Amniotic stem cell (primary cell): ENCODE measurements at places on chromosomes 13 and 19.

- no peak for DNase-seq
Measured at GRCh38 chr13:100069278-100069677, 19.6 kb upstream of the PCCA start.

GRCh38 chr13:29511106-29511796 is 84.2 kb downstream of the SLC7A1 start:
- no peak for DNase-seq

GRCh38 chr13:59299584-59299983 is 864.1 kb downstream of the DIAPH3 start:
- no peak for DNase-seq

- no peak for DNase-seq
Measured at GRCh38 chr19:1467490-1468273, 11.3 kb downstream of the C19orf25 start.

- no peak for DNase-seq
Measured at GRCh38 chr19:38792250-38793111, 3.5 kb downstream of the LGALS7B start.

DNA sequence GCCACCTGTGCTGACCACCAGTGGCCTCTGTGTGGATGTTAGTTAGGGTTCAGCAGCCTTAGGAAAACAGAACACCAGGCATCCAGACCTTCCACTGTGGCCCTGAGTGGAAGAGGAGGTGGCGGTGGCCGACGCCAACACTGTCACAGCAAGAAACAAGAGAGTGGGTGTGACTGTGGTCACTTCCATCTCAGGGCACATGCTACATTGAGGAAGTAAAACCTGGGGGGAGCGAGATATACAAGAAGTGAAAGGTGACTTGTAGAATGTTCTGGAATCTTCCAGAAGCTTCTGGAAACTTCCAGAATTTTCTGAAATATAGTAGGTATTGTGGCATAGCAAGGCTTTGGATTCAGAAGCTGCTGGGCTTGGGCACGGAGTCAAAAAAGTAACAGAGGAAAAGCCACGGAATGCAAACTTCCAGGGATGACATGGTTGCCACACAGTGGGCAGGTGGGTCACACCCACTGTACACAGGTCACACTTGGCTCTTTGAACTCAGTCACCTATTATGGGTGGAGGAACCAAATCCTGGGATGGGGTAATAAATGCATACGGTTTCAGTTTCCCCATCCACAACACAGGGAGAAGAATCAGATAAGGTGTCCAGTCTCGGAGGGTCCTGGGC is 24.3 kb downstream of the GNG7 start:
- DNase-seq, result no peak

- no peak for DNase-seq
Measured at GRCh38 chr13:101090287-101090686, 326.0 kb downstream of the NALCN start.

- no peak for DNase-seq
Measured at GRCh38 chr19:51600940-51601580, 29.1 kb downstream of the SIGLEC5 start.

GRCh38 chr19:2084993-2085720 is 11.0 kb downstream of the MOB3A start:
- DNase-seq, result no peak

GRCh38 chr13:30551189-30551588 is 66.5 kb upstream of the USPL1 start:
- peak; percentile 3 for DNase-seq

GRCh38 chr13:49419276-49419675 is 24.6 kb downstream of the CAB39L start:
- no peak for DNase-seq

DNA sequence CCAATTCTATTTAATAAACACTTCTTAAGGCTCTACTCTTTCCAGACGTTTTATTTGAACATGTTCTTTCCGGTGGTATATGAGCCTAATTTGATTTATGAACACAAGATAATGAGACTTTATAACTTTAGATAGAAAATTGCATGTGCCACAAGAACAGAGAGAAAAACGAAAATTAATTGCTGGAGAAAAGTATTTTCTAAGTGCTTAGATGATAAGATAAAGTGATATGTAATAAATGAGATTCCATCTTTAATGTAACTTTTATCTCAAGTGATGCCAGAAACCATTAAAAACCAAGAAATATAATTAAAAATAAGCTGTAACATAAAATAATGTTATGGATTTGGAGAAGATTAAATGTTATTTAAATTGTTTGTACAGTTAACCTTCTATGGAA is 33.2 kb upstream of the KL start:
- no peak for DNase-seq

GRCh38 chr19:51904331-51905165 is at the start of gene ZNF649:
TSS of gene ZNF649 (minus strand) at chr19:51905017. CDS start at chr19:51900107, 4,910 bp downstream.
- DNase-seq, result peak; percentile 56

- DNase-seq, result no peak
Measured at GRCh38 chr13:37113534-37113933, 8.1 kb upstream of the CSNK1A1L start.

GRCh38 chr19:45790942-45791341 is 1.7 kb downstream of the DMWD start:
- DNase-seq, result no peak

GRCh38 chr19:45774765-45775164 is 5.7 kb upstream of the SIX5 start:
- DNase-seq, result no peak

GRCh38 chr19:44653343-44653742 is 9.6 kb downstream of the PVR start:
- no peak for DNase-seq

DNA sequence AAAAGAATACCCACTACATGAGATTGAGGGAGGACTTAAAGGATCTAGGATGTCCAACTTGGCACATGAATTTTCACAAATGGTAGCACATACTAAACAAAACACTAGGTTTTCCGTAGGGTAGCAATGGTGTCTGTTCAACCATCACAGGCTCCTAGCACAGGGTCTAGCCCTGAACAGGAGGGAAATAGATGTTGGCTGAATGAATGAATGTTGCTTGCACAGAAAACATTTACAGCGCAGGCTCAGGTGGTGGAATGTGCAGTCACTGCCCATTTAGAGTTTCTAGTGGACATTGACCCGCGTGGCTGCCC is 1.9 kb upstream of the MYCBP2 start:
- DNase-seq, result no peak

DNA sequence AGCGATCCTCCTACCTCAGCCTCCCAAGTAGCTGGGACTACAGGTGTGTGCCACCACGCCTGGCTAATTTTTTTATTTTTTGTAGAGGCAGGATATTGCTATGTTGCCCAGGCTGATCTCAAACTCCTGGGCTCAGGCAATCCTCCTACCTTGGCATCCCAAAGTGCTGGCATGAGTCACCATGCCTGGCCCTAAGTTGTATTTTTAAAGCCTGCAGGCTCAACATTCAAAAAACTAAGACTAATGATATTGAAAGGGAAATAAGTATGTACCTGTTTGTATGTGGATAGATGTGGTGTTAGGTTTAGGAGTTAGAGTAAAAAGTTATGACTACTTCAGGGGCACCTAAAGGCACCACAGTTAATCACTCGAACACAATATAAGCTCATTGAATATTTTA is 5.4 kb upstream of the IPO5 start:
- DNase-seq, result no peak

DNA sequence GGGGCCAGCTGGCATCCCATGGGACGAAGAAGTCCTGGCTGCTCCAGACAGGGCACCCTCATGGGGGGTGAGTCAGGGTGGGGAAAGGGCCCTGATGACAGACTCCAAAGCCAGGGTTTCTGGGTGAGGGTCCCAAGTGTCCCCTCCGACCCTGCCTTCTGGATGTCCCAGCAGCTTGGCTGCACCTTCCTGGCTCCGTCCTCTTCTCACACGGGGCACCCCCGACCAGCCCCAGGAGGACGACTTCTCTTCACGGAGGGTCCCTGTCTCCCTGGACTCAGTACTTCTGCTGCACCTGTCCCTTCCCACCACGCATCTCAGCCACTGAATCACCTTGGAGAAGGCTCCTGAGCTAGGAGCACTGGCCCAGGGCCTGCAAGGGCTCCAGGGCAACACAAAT is 19.9 kb downstream of the MIER2 start:
- no peak for DNase-seq

- no peak for DNase-seq
Measured at GRCh38 chr19:50896591-50897190, 14.5 kb downstream of the KLK4 start.

GRCh38 chr19:49497047-49497788 is 984 bp downstream of the RPS11 start:
- no peak for DNase-seq

GRCh38 chr13:42735010-42735409 is 46.4 kb upstream of the FAM216B start:
- no peak for DNase-seq

DNA sequence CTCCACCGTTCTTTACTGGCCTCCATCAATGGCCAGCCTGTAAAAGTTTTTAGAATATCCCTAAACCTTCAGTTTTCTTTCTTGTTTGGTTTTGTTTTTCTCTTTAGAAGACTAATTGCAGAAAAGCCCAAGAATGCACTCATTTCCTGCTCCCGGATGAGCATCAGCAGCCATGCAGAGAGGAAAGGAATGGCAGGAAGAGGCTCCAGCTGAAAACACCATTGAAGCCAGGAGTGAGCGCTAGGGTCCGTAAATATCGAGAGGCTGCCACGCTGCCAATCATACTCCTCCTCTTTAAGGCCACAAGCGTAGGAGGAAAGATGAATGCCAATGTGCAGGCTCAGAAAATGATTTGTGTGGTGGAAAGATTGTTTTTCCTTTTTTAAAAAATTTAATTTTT is 57.4 kb upstream of the UBE2L5 start:
- peak; percentile 15 for DNase-seq

DNA sequence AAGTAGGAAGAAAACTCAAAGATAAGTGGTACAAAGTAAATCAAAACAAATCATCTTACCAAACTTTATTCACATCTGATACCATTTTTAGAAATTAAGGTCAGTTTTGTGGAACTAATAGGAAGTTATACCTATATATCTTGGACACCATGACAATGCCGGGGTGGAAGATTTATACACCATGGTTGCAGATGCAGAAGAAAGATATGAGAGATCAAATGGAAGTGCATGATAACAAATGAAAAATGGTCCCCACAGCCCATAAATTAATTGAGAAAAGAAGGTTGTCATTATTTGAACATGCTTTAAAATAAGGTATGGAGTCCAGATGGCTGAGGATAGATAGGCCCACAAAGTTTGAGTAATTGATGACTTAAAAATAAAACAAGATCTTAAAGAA is 276.8 kb downstream of the TSHZ3 start:
- DNase-seq, result no peak

- DNase-seq, result no peak
Measured at GRCh38 chr19:1236576-1236975, 1.2 kb downstream of the CBARP start.

DNA sequence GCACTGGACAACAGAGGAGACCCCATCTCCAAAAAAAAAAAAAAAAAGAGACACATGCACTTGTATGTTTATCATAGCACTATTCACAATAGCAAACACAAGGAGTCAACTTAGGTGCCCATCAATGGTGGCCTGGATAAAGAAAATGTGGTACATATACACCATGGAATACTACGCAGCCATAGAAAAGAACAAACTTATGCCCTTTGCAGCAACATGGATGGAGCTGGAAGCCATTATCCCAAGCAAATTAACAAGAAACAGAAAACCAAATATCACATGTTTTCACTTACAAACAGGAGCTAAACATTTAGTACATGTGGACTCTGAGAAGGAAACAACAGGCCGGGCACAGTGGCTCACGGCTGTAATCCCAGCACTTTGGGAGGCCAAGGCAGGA is 155.7 kb downstream of the ABCC4 start:
- DNase-seq, result no peak

- DNase-seq, result no peak
Measured at GRCh38 chr13:111920306-111920931, 146.5 kb upstream of the SOX1 start.

- no peak for DNase-seq
Measured at GRCh38 chr19:3722443-3723109, 14.4 kb downstream of the TJP3 start.

GRCh38 chr19:1172353-1173158 is 1.5 kb downstream of the SBNO2 start:
- DNase-seq, result peak; percentile 18

DNA sequence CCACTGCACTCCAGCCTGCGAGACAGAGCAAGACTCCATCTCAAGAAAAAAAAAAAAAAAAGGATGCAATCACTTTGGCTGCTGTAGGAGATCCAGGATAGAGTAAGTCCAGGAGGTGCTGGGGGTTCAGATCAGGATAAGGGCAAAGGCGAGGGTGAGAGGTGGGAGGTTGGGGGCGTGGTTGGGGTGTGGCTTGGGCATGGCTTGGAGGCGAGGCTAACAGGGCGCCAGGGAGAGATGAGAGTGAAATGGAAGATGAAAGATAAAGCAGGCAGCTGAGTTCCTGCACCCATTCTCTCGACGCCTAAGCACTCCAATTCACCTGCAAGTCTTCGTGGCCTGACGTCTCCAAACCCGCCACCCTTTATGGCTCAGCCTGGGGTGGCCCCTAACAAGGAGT is 25.0 kb upstream of the ZNRF4 start:
- no peak for DNase-seq

GRCh38 chr19:6023085-6023682 is 45.2 kb upstream of the RANBP3 start:
- peak; percentile 20 for DNase-seq

DNA sequence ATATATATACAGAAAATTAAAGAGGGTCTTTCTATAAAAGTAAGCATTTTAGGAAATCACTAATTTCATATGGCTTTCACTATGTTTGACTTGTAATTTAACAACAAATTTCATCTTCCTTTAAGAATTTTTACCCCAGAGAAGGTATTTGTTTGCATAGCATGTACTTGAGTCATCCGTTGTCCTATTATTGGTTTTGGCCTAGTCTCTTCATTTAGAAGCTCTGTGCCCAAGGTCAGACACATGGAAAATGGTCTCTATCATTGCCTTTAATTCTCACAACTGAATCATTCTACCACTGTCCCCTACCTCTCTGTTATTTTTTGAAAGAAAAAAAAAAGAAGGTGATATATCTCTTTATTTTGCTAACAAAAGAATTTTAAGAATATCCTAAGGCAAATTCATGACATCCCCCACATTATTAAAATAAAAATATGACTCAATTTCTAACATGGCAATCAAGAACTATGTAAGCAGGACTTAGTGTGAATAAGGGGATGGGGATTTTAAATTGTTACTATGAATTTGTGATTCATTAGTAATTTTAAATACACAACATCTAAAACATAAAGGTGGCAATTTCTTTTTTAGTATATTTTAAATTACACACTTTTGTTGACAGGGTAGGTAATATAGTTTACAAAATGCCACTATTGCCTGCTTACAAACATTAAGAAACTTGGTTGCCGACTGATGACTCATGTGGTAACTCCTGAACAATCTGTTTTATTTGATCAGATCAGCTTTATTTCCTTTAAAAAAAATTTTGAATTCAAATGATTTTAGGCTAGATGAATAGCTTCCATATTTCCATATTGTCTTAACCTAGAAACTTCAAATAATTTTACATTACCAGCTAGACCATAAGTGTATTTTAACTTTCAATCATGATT is 13.9 kb downstream of the SLITRK5 start:
- DNase-seq, result no peak

- no peak for DNase-seq
Measured at GRCh38 chr13:24630851-24631620, 49.2 kb upstream of the ATP12A start.

GRCh38 chr19:48455908-48456562 is 661 bp downstream of the KCNJ14 start:
- no peak for DNase-seq

- DNase-seq, result no peak
Measured at GRCh38 chr19:8206147-8207087, 2.8 kb upstream of the CERS4 start.

- DNase-seq, result no peak
Measured at GRCh38 chr13:71242201-71242600, 624.8 kb downstream of the DACH1 start.

- DNase-seq, result no peak
Measured at GRCh38 chr19:42601811-42602443, 7.2 kb upstream of the CEACAM8 start.
